ENCODE measurements at places on chromosomes 5 and 9.

- no peak for ATAC-seq
Observed at GRCh38 chr5:109312695-109313094, 97.1 kb downstream of the PJA2 start.

GRCh38 chr9:108612513-108612912 lies 243.3 kb downstream of the ACTL7B start:
- no peak for ATAC-seq

GRCh38 chr9:89718176-89718575 lies 113.4 kb downstream of the GADD45G start:
- no peak for ATAC-seq

DNA sequence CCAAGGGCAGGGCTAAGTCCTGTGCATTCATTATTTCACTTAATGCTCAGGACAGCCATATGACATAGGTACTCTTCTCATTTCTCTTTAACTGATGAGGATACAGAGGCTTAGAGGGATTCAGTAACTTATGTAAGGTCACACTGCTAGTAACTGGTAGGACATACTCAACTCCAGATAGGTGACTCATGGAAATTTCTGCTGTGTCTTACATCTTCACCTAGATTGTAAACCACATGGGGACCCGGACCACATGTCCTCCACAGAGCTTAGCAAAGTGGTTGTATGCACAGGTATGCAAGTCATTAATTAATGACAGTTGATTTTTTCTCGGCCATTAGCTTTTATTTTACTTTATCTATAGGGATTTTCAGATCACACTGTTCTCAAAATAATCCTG lies 29.3 kb downstream of the SLC1A1 start:
- ATAC-seq, result no peak

- ATAC-seq, result no peak
Observed at GRCh38 chr5:107157809-107158208, 512.9 kb downstream of the EFNA5 start.

GRCh38 chr9:81370096-81370495 lies 319.3 kb downstream of the TLE1 start:
- ATAC-seq, result no peak

All from SK-N-SH treated with all-trans-retinoic acid at 6 μM for 48 hours (cell line).